ENCODE measurements at places on chromosomes 3 and 15.

- no peak for DNase-seq
Measured at GRCh38 chr3:183391460-183391859, 37.0 kb downstream of the MCF2L2 start.

- DNase-seq, result no peak
Measured at GRCh38 chr3:24042174-24043059, 97.3 kb downstream of the NR1D2 start.

DNA sequence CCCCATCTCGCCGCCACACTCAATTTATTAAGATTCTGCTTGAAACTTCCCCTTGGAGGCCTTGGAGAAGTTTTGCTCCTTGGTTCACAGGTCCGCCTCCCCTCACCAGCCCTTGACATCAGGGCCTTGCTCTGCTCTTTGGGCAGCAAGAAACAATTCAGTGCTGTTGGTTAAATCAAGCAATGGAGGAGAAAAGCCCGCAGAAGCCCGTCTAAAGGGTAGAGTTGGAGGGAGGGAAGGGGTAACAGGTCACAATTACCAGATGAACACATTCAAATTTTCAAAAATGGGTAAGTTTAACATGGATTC, 429 bp downstream of the PARP9 start:
- DNase-seq, result no peak

DNA sequence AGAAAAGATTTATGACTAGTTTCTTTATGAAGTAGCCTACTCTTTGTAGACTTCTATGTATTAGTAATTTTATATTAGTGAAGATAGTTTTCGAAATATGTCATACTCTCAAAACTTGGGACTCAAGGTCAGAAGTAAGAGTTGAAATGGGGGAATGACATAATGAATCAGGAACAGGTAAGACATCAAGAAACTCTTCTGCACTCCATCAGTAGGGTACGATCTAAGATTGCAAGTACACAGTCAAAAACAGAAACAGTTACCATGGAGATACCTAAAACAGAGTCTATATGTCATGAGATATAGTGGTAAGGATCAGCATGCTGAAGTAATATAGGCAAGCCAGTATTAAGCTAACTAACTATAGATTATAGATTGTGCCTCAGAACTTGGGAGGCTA, 187.0 kb upstream of the MLF1 start:
- DNase-seq, result no peak

GRCh38 chr3:190043741-190044140, 77.0 kb downstream of the P3H2 start:
- DNase-seq, result no peak

GRCh38 chr15:52082197-52083036, 30.2 kb downstream of the BCL2L10 start:
- DNase-seq, result no peak

DNA sequence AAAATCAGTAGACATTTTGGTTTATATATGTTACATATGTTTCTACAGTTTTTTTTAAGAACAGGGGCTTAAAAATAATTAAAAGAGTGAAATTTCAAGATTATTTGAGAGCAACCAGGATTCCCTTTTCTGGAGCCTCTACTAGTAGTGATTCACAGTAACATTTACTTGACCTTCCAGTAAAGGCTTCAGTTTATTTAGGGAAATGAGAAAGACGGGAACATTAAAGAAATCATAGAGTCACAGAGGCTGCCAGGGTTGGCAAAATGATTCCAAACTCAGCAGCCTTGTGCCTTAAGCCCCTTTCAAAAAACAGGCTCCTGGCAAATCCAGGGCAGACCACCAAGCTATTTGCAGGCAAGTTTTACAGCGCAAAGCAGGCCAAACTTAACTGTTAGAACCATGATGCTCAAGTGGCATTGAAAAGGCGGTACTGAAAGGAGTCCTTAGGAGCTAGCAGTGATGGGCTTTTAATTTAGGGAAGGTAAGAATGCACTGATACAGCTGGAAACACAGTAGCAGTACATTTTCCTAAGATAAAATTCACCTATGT, 201.1 kb upstream of the ADAMTS9 start:
- DNase-seq, result no peak

GRCh38 chr3:128193168-128193567, 39.9 kb downstream of the EEFSEC start:
- DNase-seq, result no peak

DNA sequence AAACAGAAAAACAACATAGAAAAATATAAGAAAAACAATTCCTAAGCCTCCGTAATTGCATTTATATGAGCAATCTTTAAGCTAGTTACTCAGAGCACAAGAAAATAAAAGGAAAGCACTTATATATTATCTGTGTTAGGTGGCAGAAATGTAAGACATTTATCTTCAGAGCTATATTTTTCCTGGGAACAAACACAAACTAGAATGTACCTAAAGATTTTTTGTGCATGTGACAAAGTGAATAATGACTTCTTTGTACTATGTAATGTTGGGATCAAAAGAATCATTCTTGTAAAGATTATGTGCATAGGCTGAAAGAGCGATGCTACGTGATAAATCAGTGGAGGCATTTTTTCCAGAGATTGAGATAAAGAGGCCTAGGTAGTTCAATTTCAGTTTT, 111.3 kb upstream of the GMNC start:
- DNase-seq, result no peak

Measured in T1000 (cell line).